ENCODE measurements at places on chromosomes 12 and 14. TPM values are rescaled to one million over a fixed set of nuclear protein-coding genes. Genes with fewer than 3 reads are reported as not detected.

Gene ACSM4
- not detected for polyA plus RNA-seq

Gene INHBC
- polyA plus RNA-seq, result not detected

Gene A2M
- 41.6 TPM for polyA plus RNA-seq

Gene DPPA3
- not detected for polyA plus RNA-seq

Gene OASL
- polyA plus RNA-seq, result 0.90 TPM

Gene TRHDE
- 2.0 TPM for polyA plus RNA-seq

Gene TSHR
- 0.12 TPM for polyA plus RNA-seq

Gene VRTN
- not detected for polyA plus RNA-seq

Gene RIMKLB
- 108 TPM for polyA plus RNA-seq

Gene ACSS3
- 27.9 TPM for polyA plus RNA-seq

Gene HCAR1
- 3.0 TPM for polyA plus RNA-seq

Gene KIF26A
- polyA plus RNA-seq, result 7.7 TPM

Gene TIGAR
- polyA plus RNA-seq, result 0.98 TPM

Gene KLHL28
- 2.7 TPM for polyA plus RNA-seq

Gene INSM2
- polyA plus RNA-seq, result not detected

Gene SOAT2
- polyA plus RNA-seq, result not detected

Gene ZDHHC22
- polyA plus RNA-seq, result 0.02 TPM

Gene OR10G2
- polyA plus RNA-seq, result not detected

Gene SLC17A8
- 0.01 TPM for polyA plus RNA-seq

Gene NANOG
- not detected for polyA plus RNA-seq

Gene SLC5A8
- polyA plus RNA-seq, result 0.02 TPM

Gene CLEC7A
- 12.8 TPM for polyA plus RNA-seq

Gene ANO2
- polyA plus RNA-seq, result 6.6 TPM

Gene ZC2HC1C
- 5.5 TPM for polyA plus RNA-seq

Gene SMOC1
- polyA plus RNA-seq, result 7.8 TPM

Gene AQP6
- polyA plus RNA-seq, result 0.06 TPM

Gene MUCL1
- not detected for polyA plus RNA-seq

All from adipose tissue (tissue), 3 donors.